Activated naive CD4-positive, alpha-beta T cell treated with anti-CD3 and anti-CD28 coated beads, Interleukin-2, amount 10 ng/mL, durations not matched to agents 7 days and 5 days (primary cell): ENCODE measurements at places on chromosomes 11 and 22.
A peak's percentile ranks its signal among the peaks of the same experiment; 100 is the strongest.

- DNase-seq: no peak
These were observed 77.5 kb upstream of the SEPTIN5 start for GRCh38 chr22:19636696-19637407.

DNA sequence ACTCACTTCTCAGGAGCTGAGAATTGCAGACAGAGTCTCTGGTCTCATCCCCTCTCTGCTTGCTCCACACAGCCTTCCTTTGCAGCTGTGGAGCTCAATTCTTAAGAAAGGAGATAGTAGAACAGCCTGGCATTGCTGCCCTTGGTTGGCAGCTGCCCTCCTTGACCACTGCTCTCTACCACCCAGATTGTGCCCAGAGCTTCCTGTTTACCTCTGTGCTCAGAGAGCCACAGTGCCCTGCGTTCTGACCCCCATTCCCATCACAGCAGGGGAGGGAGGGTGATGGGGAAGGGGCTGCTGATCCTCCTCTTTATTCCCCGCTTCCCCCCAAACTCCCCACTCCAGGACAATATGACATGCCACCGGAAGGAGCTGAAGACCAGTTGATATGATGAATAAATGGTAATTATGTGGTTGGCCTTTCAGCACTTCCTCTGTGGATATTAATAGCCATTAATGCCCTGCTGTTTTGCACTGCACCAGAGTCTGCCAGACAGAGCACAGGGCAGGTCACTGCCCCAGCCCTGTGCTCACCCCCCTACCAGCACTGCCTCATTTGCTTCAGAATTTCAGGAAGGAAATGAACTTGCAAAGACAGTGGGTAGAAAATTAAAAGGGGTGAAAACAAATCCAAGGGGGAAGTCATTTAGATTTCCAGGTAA is 426.8 kb upstream of the CADM1 start:
- DNase-seq: no peak

GRCh38 chr11:114133548-114134329 is 74.2 kb downstream of the ZBTB16 start:
- DNase-seq: no peak

GRCh38 chr22:38549101-38549894 is 20.7 kb downstream of the DMC1 start:
- DNase-seq: no peak

DNA sequence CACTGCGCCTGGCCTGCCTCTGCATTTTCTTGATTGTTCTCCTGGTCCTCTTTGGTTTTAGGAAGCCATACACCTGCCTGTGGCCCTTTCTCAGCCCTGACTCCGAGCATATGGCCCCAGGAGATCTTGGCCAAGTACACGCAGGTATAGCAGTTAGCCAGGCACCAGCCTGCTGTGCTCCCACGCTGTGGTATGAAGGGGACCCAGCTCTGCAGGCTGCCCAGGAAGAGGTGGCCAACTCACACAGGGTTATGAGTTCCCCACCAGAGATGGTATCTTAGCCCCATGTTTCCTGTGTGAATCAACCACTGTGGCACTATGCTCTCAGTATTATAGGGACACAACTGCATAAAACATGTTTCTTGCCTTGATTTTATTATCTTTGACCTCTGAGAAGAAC is 31.1 kb downstream of the SGSM3 start:
- DNase-seq: peak; percentile 58

- no peak for DNase-seq
These were observed 261.5 kb downstream of the BRD1 start for GRCh38 chr22:49566141-49566541.

DNA sequence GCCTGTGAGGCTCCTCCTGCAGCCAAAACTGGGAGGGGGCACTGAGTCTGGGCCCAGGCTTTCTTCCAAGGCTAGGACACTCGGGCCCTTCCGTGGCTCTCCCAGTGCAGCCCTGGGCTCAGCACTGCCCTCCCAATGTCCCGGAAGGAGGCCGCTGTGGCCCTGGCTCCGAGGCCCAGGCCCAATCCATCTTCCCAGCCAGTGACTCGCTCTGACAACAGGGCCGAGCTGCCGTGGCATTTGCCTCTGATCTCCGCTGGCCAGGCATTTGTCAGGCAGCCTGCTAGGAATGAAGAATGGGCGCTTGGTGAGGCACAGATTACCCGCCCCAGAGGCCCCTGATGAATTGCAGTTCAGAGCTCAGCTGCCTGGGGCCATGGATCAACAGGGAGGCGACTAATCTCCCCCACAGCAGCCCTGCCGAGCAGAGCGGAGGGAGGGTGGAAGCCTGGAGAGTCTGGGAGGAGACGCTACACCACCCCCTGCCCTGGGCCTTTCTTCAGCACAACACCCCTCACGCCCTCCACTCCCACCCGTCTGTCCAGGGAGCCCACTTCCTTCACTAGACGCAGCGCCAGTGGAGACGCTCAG is 8.3 kb downstream of the FXYD2 start:
- no peak for DNase-seq

- DNase-seq: peak; percentile 12
These were observed 45.8 kb downstream of the LRRC32 start for GRCh38 chr11:76624500-76625379.

- no peak for DNase-seq
These were observed 41.1 kb upstream of the CHRNA10 start for GRCh38 chr11:3712274-3712673.

GRCh38 chr11:46335890-46336562 is 11.2 kb upstream of the DGKZ start:
- no peak for DNase-seq

DNA sequence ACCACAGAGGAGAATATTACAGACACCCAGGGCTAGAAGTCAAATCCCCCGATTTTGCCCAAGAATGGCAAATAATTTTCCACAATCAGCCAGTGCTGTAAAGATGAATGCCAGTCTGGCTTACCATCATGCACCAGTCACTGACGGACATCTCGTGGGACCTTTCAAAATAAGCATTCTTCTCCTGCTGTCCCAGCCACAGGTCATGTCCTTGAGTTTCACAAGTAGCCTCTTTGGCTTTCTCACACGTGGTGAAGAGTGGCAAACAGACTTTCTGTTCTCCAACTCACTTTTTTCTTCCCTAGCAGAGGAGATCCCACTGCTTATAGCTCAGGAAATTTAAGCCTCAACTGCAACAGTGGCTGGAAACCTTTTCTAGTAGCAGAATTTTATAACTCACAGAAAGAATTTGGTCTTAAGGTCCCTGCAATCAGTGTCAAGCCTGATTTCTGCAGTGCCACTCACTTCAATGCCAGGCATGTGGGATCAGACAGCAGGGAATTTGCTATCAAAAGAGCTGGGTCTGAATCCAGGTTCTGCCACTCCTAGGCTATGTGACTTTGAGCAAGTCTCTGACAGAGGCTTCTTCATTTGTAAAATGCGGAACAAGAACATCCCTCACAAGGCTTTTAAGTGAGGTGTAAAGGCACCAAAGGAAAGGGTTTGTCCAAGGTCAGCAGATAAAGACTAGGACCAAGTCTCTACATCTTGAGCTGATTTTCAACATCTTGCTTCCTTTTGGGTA is 3.6 kb downstream of the PIK3IP1 start:
- DNase-seq: no peak

DNA sequence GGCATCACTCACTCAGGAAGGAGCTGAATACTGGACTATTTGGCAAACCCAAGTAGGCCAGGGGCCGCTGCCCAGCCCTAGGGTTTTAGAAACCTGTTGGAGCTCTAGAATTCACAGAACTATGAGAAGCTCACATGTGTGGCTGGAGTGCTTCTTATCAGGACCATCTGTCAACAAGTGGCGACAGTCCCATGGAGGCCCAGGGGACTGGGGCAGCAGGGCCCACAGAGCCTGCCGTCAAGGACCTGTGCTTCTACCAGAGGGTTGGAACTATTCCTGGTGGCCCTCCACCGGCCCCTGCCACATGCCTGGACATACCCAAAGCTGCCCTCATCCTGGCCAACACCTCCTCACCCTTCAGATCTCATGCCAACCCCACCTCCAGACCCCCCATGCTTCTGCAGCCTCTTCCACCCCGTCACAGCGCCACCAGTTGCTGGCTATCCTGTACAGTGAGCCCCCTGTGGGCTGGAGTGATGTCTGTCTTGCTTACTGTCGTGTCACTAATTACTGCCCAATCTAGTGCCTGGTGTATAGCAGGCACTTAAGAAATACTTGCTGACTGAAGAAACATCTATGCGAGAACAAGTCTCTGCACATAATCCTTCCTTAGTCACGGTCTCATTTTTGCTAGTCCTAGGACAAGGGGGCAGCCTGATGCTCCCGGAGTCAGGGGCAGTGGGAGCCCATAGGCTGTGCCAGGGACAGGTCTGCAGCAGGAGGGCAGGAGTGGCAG is 27.2 kb upstream of the RASL10A start:
- no peak for DNase-seq

GRCh38 chr11:80899381-80899780 is 1458.6 kb upstream of the TENM4 start:
- no peak for DNase-seq

DNA sequence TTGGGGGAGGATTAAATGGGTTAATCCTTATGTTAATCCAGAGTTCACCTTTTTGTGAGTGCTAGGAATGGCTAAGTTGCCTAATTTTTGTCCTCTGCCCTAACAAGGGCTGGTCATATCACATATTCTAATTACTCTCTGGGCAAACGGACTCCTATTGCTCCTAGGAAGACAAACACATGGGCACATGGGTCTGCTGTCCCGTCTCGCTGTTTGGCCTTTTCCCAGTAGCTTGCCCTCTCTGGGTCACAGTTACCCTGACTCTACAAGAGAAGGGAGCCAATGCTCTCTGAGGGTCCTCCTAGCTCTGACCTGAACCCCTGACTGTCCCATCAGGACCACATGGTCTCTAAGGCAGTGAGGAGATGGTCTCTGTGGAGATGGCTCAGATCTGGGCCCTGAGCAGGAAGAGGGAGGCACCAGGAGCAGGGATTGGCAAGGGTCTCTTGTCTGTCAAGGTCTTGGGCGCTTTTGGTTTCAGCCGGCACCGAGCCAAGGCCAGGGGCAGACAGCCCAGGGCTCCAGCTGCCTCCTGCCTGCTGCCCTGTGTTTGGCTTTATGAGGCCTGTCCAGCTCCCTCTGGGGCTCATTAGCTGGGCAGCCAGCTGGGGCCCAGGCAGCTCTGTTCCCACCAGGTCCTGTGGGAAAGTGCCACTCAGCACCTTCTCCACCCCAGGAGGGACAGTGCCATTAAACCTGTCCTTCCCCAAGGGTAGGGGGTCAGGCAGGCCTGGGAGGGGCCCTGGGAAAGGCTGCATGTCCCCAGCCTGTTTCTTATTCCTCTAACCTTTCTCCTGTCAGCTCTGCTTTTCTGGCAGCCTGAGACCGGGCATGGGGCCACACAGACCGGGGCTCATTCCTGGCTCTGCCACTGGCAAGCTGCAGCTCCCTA is 559.9 kb downstream of the MN1 start:
- DNase-seq: no peak

DNA sequence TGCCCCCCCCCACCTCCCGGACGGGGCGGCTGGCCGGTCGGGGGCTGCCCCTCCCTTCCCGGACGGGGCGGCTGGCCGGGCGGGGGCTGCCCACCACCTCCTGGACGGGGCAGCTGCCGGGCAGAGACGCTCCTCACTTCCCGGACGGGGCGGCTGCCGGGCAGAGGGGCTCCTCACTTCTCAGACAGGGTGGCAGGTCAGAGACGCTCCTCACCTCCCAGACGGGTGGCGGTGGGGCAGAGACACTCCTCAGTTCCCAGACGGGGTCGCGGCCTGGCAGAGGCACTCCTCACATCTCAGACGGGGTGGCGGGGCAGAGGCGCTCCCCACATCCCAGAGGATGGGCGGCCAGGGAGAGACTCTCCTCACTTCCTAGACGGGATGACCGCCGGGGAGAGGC is 24.0 kb downstream of the RNF185 start:
- DNase-seq: no peak

DNA sequence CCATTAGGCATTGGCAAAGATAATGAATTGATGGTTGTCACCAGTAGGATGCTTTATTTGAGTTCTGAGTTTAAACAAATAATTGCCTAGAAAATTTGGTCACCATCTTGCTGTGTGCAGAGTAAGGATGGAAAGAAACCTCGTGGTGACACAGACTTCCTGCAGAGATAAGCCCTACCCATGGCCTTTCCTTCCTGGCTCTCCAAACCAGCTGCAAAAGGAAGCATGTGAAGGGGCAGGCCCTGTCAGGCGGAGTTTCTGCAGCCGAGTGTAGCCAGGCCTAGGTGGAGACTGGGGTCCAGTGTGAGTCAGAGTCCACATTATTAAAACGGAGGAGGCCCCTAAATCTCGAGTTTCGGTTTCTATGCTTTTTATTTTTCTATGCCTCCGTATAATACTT is 83.1 kb upstream of the ADSL start:
- no peak for DNase-seq

GRCh38 chr11:15638386-15638787 is 523.7 kb downstream of the INSC start:
- no peak for DNase-seq

- DNase-seq: no peak
These were observed 67.2 kb downstream of the CCDC83 start for GRCh38 chr11:85922367-85922766.

DNA sequence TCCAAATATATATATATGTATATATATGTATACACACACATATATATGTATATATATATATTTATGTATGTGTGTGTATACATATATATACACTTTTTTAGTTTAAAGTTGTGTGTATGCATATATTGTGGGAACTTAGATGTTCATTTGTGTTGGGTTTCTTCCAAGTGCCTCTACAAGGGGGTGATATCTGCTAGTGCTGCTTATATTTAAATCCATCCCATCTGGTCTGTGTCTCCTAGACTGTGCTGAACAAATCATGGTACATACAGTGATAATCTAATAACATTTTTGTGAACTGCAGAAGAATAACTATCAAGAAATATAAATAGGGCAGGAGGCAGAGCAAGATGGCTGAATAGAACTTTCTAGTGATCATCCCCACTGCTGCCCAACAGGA is 696.4 kb downstream of the LRRC4C start:
- DNase-seq: no peak

DNA sequence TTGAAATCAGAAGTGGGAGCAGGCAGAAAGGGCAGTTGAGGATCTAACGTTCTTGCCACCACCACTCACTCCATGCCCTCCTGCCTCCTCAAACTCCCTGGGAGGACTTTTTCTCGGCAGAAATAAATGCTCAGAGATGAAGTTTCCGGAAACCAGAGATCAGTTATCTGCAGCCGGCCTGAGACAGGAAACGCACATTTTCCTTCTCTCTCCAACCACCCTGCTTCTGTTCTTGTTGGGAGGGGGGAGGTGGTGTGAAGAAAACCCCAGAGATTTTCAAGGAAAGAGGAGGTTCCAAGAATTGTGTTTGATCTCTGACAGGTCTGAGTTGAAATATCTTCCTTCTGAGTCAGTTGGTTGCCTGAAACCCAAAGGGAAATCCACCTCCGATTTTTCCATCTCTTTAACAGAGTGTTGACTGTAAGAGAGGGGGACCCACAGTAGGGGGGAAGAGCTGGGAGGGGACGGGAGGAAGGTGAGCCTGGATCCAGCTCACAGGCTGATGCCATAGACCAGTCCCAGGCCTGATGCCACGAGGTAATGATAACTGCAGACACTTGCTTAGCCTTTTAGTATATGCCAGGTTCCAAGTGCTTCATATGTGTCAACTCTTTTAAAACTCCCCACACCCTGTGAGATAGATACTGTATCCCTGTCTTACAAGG is 100.8 kb downstream of the TRAF6 start:
- peak; percentile 41 for DNase-seq

- no peak for DNase-seq
These were observed 27.5 kb downstream of the A4GALT start for GRCh38 chr22:42693055-42693762.
